Stimulated activated CD8-positive, alpha-beta memory T cell treated with anti-CD3 and anti-CD28 coated beads, Interleukin-15, amount 100 ng/mL, for 4 hours (primary cell): ENCODE measurements at places on chromosomes 13 and 19.

- no peak for DNase-seq
These were observed 60.8 kb downstream of the KLF5 start for GRCh38 chr13:73119612-73120011.

DNA sequence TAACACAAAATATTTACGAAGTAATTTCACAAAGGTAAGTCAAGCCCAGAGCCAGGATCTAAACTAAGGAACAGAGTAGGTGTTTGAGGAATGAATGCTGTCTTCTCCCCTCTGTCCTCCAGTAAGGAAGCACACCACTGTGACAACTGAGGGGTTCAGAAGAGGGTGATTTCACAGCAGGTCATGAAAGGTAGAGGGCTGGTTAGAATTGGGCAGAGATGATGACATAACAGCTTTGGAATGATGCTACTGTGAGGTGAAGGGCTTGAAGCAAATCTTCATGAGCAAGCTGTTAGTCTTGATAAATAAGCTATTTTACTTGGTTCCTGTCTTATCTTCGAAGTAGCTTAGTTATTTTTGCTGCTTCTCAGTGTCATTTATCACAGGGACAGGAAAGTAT is 498.6 kb downstream of the FGF9 start:
- DNase-seq: no peak

- DNase-seq: no peak
These were observed 107.1 kb downstream of the UBL3 start for GRCh38 chr13:29743201-29743786.

GRCh38 chr19:45782162-45782691 is at the start of gene DMPK:
Gene DMPK (minus strand): TSS chr19:45782490. CDS start chr19:45782352, 138 bp downstream.
- DNase-seq: no peak

GRCh38 chr13:60148918-60149317 is 14.8 kb downstream of the DIAPH3 start:
- no peak for DNase-seq

DNA sequence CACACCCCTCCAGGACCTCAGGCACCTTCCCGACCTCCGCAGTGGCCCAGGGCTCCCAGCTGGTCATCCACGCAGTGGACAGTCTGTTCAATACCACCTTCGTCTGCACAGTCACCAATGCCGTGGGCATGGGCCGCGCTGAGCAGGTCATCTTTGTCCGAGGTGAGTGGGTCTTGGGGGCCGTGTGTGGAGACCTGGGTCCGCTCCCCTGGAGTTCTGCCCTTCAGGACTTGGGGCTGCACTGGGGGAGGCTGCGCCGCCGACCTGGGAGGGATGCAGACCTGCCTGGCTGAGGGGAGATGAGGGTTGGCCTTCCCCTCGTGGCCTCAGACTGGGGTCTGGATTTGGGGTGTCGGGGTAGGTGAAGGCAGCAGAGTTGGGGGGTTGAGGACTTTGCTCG is 16.7 kb upstream of the TOMM40 start:
- DNase-seq: no peak

DNA sequence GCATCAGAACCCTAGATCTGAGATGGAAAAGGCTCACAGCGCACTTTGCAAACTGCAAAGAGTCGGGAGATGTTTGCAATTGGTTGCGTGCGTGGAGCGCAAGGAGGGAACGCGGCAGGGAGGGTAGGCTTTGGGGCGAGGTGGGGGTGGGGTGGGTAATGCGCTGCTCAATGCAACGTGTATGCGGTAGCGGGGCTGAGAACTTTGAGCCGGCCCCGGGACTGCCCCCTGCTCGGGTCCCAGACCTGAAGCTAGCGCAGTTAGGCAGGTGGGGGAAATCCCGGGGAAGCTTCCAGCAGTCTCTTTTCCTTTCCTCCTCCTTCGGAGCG is 971 bp downstream of the FOSB start:
- no peak for DNase-seq

- DNase-seq: no peak
These were observed 27.3 kb upstream of the IL17D start for GRCh38 chr13:20676213-20676612.

DNA sequence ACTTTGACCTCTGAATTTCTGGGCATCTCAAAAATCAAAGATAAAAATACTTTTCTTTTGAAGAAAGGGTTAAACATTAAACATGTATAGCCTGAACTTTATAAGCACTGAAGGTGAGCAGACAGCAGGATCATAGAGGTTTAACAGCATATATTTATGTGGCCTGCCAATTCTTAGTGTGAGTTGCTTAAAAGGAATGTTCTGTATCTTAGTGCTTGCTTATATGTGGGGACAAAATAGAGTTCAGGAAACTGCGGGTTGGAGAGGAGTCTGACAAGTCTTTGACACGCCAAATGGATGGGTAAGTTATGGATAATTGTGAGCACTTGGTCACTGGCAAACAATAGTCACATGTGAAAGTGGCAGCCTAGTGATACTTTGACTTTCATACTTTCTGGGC is 1419.4 kb upstream of the SPRY2 start:
- DNase-seq: no peak

DNA sequence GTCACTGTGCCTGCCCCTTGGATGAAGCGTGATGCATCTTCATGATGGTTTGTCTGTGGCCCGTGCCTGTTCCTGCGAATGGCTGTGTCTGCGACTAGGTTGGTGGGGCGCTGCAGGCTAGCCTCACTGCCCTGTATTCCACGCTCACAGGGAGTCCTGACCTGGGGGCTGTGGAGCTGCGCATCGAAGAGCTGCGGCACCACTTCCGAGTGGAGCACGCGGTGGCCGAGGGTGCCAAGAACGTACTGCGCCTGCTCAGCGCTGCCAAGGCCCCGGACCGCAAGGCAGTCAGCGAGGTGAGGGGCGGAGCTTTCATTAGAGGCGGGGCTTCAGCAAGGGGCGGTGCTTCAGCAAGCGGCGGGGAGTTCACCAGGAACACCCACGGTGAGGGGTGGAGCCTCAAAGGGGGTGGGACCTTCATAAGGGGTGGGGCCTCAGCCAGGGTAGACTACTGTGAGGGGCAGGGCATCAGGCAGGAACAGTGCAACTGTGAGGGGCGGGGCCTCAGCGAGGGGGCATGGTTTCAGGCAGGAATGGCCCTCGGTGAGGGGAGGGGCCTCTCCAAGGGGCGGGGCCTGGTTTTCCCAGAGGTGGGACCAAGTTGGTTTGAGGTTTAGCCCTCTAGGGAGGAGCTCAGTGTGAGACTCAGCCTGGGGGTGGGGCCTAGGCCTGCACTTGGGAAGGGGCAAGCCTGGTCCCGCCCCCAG is 17.2 kb downstream of the PKN1 start:
- no peak for DNase-seq

GRCh38 chr13:29429286-29429900 is 166.1 kb downstream of the SLC7A1 start:
- DNase-seq: no peak

DNA sequence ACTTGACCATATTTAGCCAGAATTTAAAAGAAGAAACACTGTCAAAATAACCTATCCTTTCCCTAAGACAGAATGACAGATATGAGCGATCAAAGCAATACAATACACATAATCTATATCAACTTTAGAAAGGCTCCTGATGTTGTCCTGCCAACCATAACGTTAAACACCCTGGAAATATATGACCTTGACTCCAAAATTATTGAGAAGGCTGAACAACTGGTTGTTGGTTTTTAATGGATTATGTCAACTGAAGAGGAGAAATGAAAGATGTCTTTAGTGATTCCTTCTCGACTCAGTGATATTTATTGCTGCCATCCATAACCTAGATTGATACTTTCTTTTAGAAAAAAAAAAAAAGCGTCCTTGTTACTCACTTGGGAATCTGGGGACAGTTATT is 957.2 kb downstream of the SLITRK1 start:
- DNase-seq: no peak

DNA sequence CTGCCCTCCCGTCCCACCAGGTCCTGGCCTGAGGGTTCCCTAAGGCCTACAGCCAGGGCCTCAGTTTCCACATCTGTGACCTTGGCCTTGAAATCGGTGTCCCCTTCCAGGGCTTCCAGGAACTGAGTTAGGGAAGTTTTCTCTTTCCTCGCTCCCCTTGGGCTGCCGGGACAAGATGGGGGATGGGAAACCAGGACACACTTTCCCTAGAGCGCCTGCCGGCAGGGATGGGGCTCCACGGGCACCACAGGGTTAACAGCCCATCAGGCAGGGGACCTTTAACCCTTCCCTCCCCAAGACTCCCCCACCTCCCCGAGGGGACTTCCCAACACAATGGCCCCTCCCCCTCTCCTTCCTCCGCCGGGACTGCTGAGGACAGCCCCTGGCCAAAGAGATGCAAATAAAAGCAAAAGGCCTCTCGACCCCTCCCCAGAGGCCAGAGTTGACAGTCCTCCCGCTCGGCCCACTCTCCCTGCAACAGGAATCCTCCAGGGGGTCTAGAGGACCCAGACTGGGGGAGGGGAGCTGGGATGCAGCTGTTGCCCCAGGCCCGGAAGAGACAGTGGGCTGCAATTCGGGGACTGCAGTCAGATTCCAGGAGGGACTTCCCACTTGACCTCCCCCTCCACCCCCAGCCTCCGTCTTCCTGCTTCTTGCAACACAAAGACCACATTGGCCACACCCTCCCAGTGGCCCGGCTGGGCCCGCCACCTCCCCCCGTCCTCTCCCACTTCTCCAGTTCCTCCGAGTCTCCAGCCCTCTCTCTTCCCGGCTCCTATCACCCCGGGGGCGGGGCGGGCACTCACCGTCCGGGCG is 3.4 kb downstream of the BBC3 start:
- DNase-seq: no peak

GRCh38 chr13:65932013-65932412 is 1298.1 kb downstream of the PCDH9 start:
- no peak for DNase-seq

DNA sequence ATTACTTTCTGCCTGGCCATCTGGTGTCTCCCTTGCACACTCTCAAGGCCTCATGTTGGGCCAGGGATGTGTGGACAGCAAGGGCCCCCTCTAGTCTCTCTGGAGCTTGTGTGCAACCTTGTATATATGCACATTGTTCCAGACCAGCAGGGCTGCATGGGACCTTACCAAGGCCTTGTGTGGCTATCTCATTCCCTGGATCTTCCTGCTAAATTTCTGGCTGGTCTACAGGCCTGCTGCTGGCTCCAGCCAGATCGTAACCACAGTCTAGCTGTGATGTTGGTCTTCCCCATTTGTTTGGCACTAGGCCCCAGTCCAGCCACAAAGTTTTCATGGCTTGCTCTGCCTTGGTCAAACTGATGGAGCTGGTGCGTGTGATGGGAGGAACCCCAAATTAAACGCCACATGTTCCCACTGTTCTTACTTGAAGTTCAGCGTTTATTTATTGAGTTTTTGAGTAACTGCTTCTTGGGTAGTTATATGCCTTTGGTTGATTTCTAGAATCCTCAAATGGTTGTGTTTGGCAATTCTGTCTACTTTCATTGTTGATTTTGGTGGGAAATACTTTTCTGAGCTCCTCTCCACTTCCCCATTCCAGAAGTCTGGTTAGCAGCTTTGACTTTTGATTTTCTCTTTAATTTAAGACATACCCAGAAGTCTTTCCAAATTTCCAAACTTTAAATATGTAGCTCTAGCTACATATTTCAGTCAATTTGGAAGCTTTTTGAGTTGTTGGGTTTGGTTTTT is 56.4 kb downstream of the SIPA1L3 start:
- DNase-seq: no peak

- DNase-seq: no peak
These were observed 267.1 kb downstream of the KLF5 start for GRCh38 chr13:73325723-73326558.

DNA sequence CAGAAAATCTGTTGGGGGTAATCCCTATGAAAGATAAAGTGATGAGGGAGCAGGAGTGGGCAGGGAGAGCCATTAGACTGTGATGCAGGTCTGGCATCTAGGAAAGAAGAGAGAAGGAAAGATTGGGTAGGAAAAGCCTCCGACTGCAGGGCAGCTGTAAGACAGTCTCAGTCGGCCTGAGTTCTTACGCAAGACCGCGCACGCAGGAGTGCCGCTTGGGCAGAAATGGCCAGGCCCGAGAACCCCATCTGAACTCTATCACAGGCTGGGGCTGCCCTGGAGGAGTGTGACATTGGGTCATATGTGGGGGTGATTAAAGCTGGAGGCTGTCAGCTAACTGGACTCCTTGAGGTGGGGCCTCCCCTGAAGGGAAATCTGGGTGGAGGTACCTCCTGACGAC is 13.9 kb upstream of the FBXL3 start:
- no peak for DNase-seq

DNA sequence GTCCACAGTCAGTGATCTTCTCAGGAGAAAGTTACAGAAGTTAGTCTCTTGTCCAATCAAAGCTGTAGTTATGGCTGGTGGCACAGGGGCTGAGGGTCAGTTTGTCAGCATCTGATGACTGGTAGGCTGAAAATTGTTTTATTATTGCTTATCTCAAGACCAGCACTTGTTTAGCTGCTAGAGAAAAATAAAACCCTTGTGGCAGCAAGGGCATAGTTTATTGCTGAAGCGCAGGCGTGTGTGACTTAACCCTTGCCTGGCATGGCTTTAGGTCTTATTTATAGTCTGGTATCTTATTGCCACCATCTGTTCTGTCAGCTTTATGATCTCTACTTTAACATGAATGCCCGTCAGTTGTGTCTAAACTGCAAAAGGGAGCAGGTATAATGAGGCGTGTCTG is 154.7 kb downstream of the USP12 start:
- DNase-seq: no peak

DNA sequence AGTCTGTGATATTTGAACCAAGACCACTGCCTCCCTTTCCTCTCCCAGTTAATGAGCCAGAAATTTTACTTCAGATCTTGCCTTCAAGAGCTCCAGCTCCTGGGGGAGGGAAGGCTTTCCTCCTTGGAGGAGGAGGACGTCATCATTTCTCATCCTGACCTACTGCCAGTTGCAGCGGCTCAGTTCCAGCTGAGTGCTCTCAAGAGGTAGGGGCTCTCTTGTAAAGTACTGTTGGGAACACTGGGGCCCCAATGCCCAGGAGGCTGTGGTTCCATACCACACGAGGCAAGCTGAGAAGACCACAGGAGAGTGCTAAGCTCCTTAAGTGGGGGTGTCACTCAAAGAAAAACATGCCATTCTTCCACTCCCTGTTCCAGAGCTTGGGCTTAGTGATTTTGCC is 36.2 kb downstream of the METTL21C start:
- no peak for DNase-seq

DNA sequence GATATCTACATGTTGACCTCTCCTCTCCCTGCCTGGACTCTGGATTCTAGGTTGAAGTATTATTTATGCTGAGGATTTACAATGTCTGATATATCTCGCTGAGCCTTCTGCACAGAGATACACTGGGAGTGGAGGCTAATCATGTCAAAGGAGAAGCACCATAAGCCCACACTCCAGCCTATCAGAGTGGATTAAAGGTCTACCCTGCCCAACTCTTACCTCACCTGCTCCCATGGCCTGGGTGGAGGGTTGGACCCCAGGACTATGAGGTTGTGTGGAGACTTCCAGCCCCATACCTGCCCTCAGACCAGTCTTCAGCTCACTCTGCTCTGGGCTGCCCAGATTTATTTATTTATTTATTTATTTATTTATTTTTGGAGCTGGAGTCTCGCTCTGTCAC is 15.4 kb downstream of the OR10H4 start:
- no peak for DNase-seq
